ENCODE measurements at places on chromosomes 7 and 10. TPM values are rescaled to one million over a fixed set of nuclear protein-coding genes. Genes with fewer than 3 reads are reported as not detected.

The FGL2 gene
- total RNA-seq, result 8.1 TPM

The C7orf57 gene
- total RNA-seq, result not detected

The OPALIN gene
- total RNA-seq, result not detected

The UCMA gene
- total RNA-seq, result not detected

The OR2A5 gene
- not detected for total RNA-seq

The ZNF467 gene
- total RNA-seq, result 1.1 TPM

The ADAM22 gene
- 1.2 TPM for total RNA-seq

The OR6V1 gene
- total RNA-seq, result not detected

The ARMC3 gene
- total RNA-seq, result 1.4 TPM

The SAP25 gene
- total RNA-seq, result 47.4 TPM

The ARHGAP19 gene
- 12.9 TPM for total RNA-seq

The SERPINE1 gene
- total RNA-seq, result 0.39 TPM

The ELFN1 gene
- not detected for total RNA-seq

The BTBD16 gene
- not detected for total RNA-seq

The FOXI2 gene
- not detected for total RNA-seq

The NRAP gene
- not detected for total RNA-seq

The SNCG gene
- not detected for total RNA-seq

The HHEX gene
- total RNA-seq, result 1.2 TPM

The SLC16A12 gene
- total RNA-seq, result not detected

The TEX47 gene
- total RNA-seq, result not detected

The MRPS17 gene
- total RNA-seq, result 7.0 TPM

The GPR141 gene
- not detected for total RNA-seq

The NUTM2B gene
- 2.4 TPM for total RNA-seq

Measured in CD4-positive, CD25-positive, alpha-beta regulatory T cell (primary cell).